Stimulated activated CD4-positive, alpha-beta T cell treated with anti-CD3 and anti-CD28 coated beads, Interleukin-1b, Interleukin-23, amount 100 ng/mL, for 1 hour (primary cell): ENCODE measurements at places on chromosomes 7 and 10.

DNA sequence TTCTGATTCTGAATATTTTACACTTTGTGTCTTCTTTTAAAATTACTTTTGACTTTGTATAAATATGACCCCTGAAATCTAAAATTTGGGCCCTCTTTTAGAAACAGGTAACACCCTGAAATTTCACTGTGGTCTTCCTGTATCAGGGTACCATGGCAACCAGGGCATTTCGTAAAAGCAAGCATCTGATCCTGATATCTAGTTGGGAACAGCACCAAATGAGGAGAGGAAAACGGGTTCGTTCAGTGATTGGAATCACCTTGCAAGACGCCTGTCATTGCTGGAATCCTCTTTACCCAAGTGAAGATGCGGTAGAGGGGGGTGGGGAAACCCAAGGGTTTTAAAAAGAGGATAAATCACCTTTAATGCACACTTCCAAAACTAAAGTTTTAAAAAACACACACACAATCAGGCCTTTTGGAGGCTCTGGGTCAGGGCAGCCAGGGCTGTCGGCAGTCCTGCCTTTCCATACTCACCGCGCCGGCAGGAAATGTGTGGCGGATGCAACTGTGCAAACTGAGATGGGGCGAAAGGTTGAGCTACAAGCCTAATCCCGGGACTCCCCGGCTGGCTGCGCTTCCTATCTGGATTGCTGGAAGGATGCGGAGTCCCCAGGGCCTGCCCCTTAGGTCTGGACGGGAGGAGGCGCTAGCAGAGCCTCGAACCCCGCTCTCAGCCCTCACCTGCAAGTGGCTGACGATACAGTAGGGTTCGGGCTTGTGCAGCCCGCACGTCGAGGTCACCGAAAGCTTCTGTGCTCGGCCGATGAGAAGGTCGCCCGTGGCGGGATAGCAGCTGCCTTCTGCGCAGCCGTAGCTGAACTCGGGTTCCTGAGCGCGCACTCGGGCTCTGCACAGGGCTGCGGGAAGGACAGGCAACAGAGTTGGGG, 1.8 kb downstream of the LAMB1 start:
- DNase-seq: no peak

DNA sequence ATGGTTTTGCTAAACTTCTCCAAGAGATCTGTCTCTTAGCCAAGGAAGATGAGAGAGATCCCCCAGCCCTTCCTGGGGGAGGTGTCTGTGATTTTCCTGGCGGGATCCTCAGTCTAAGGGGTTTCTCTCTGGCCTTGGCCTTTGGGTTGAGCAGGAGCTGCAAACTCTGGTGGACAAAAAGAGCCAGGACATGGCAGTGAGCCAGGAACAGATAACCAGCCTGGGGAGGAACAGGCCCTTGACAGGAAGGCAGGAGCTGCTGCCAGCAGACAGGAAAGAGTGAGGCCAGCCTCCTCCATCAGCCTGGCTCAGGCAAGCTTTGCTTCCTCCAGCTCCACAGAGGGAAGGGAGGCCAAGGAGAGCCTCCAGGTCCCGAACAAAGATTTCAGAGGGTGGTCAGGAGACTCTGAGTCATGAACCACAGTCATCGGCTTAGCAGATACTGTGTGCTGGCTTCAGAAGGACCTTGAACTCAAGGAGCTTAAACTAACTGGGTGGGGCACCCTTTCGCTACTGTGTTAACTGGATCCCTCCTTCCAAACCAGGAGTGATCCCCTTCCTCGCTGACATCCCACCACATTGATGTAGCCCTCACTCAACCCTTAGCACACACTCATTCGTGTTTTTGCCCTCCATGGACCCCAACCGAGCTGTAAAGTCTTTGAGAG, 34.7 kb downstream of the DDIT4 start:
- no peak for DNase-seq

GRCh38 chr7:149872419-149873073, 1.2 kb upstream of the ATP6V0E2 start:
- DNase-seq: no peak

DNA sequence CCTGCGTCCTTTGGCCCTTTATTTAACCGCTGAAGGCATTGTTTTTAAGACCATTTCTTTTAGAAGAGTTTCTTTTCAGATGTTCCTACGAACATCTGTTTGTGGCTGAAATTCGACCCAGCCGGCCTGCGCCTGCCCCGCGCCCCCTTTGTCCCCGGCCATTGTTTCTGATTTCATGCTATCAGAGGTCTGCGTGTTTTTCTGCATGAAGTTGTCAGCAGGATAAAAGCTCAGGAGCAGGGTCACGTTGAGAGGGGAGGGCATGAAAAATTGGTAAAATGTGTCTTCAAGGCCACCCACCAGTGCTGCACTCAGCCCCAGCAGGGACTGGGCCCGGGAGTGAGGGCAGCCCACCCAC, 43.1 kb downstream of the NKX6-2 start:
- no peak for DNase-seq

- DNase-seq: no peak
These were observed 34.8 kb upstream of the ZMIZ2 start for GRCh38 chr7:44713680-44714335.

DNA sequence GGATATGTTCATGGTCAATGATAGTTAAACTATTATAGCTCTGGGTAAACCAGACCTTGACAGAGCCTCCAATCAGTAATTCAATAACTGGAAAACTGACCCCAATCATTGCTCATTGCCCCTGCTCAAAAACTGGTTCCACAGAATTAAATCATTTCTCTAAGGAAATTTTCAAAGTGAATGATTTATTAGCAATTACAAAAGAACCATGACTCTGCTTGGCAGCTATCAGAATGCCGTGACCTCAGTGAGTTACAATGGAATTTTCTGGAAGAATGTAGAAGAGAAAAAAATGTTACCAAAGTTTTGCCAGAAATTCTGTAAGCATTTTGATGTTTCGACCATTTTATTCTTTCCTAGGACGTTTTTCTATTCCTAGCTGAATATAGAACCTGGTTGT, 106.8 kb upstream of the APBB1IP start:
- no peak for DNase-seq

DNA sequence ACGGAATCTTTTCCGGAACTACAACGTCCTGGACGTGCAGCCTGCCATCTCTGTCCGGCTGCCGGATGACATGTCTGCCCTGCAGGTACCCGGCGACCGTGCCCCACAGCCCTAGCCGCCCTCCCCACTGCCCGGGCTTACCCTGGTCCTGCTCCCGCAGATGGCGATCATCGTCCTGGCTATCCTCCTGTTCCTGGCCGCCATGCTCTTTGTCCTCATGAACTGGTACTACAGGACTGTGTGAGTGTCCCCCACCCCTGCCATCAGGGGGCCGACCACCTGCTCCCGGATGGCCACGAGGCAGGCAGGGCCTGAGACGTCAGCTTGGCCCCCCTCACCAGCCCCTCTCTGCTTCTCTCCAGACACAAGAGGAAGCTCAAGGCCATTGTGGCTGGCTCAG, 38.0 kb upstream of the VSIR start:
- DNase-seq: no peak

GRCh38 chr10:100508691-100509150, 10.9 kb downstream of the SEC31B start:
- no peak for DNase-seq

- no peak for DNase-seq
These were observed 16.5 kb downstream of the NPFFR1 start for GRCh38 chr10:70267161-70267933.

- DNase-seq: no peak
These were observed 13.3 kb upstream of the SYPL1 start for GRCh38 chr7:106125417-106125816.

DNA sequence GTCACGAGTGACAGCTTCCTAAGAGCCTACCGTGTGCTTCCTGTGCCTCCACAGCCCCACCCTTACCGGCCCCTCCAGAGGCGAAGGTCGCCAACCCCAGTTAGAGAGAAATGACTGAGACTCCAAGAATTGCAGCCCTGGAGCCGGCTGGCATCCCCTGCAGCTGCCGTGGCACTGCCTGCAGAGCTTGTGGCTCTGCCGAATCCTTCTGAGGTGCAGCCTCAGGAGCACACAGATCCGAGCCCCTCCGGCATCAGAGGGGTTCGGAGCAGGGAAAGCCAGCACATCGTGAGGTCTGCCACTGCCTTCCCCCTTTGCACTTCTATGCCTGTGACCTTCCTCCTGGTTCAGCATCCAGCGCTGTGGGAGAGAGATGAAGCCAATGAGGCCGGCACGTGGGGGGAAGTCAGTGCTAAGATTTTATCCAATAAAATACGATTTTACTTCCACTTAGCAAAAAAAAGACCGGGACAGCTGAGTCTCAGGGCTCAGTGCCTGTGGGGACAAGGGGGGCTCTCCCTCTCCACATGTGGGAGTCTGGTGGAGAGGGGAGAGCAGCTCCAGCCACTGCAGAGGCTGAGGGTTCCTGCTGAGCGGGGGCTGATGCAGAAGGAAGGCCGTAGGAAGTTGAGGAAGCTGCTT, 80.1 kb downstream of the TCERG1L start:
- no peak for DNase-seq

GRCh38 chr7:1425292-1426136, 33.8 kb downstream of the MICALL2 start:
- DNase-seq: no peak

- no peak for DNase-seq
These were observed 338.1 kb upstream of the SEMA3C start for GRCh38 chr7:81256991-81257390.

- DNase-seq: no peak
These were observed 22.0 kb downstream of the YKT6 start for GRCh38 chr7:44222776-44223261.

- DNase-seq: no peak
These were observed 1.6 kb upstream of the ZNF12 start for GRCh38 chr7:6708304-6708703.

DNA sequence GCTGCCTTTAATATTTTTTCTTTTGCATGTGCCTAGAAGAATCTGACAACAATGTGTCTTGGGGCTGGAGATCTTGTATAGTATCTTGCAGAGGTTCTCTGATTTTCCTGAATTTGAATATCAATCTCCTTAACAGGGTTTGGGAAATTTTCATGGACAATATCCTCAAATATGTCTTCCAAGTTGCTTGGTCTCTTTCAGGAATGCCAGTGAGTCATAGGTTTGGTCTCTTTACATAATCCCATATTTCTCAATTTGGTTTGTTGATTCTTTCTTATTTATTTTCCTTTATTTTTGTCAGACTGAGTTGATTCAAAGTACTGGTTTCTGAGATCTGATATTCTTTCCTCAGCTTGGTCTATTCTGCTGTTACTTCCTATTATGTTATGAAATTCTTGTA, 208.7 kb upstream of the GLI3 start:
- DNase-seq: no peak

DNA sequence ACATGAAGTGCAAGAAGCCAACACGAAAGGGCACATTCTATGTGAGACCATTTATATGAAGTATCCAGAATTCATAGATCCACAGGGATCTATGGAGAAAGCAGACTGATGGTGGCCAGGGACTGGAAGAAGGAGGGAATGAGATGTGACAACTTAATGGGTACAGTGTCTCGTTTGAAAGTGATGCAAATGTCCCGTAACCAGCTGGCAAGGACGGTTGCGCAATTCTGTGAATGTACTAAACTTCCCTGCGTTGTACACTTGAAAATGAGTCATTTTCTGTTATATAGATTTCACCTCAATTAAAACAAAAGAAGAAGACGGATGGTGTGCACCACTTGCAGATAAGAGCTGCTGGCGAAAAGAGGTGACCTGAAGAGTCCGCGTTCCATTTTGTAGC, 861.1 kb downstream of the TYW1 start:
- no peak for DNase-seq
